ENCODE measurements at places on chromosomes 1 and 21.
A peak's percentile ranks its signal among the peaks of the same experiment; 100 is the strongest.

- DNase-seq = no peak
Observed at GRCh38 chr21:36430841-36431240, 45.6 kb downstream of the CHAF1B start.

DNA sequence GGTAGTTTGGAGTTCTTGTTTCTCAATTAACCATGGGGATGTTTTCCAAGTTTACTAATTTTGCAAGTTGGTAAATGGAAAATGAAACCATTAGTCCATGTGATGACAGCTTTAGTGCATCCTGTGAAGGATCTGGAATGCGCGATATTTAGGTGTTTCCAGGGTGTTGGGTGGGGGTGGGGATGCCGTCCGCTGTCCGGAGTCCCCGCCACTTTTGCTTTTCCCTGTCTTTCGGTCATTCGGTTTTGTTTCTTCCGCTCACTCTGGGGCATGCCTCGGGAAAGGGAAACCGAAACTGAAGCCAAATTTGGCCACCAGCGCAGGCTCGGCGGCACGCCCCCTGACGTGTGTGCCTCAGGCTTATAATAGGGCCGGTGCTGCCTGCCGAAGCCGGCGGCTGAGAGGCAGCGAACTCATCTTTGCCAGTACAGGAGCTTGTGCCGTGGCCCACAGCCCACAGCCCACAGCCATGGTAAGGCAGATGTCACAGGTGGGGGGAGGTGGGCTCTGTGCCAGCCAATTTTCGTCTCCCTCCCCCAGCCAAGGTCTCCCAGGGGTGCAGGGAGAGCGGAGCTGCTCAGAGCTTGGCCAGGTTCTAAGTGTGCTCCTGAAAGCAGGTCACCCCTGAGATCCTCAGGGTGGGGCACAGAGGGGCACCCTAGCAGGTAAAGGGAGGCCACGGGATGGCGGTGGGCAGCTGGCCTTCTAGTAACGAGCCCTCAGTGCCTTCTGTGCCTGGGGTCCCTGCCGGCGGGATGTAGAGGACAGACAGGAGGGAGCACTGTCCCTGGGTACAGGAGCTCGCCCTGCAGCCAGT is at the start of gene ISG15:
Gene ISG15 (plus strand): TSS at position 393 of the 817 bp plus-strand sequence. CDS start 77 bp downstream, at position 470.
- DNase-seq = peak; percentile 89

- DNase-seq = no peak
Observed at GRCh38 chr1:190957565-190957964, 479.9 kb upstream of the BRINP3 start.

DNA sequence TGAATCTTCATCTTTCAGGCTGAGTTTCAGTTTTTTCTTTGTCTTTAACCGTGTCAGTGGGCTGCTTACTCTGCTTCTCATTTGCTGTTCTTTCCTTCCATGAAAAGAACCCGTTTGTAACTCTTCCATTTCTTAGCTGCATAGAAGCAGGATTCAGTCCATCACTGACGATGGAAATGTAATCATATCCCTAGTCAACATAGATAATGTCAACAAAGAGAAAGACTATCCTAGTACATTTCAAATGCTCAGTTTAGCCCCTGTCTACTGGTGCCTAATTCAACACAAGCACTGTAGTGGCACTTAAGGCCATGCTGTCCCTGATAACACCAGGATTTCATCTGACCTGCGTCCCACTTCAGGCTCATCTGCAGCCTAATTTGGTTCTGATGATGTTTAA is 376 bp downstream of the GBP1 start:
- no peak for DNase-seq

GRCh38 chr1:229947968-229948367 is 119.1 kb upstream of the GALNT2 start:
- DNase-seq = no peak

DNA sequence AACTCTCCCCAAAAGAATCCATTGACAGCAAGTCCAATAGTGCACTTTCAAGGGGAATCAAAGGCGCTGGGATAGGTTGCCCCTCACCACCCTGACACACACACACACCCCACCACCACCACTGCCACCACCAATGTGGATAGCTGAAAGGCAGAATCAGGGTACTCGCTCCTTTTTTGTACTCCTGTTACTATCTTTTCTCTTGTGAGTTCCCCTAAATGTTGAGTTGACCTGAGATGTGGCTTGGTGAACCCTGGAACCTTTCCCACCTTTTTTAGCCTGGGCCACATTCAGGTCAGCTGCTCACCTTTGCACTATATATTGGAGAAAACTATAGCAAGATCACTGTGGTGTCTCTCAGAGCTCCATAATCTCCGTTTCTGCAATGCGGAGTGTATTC is 3.9 kb downstream of the S100A8 start:
- no peak for DNase-seq

- no peak for DNase-seq
Observed at GRCh38 chr1:199082778-199083389, 444.0 kb downstream of the PTPRC start.

DNA sequence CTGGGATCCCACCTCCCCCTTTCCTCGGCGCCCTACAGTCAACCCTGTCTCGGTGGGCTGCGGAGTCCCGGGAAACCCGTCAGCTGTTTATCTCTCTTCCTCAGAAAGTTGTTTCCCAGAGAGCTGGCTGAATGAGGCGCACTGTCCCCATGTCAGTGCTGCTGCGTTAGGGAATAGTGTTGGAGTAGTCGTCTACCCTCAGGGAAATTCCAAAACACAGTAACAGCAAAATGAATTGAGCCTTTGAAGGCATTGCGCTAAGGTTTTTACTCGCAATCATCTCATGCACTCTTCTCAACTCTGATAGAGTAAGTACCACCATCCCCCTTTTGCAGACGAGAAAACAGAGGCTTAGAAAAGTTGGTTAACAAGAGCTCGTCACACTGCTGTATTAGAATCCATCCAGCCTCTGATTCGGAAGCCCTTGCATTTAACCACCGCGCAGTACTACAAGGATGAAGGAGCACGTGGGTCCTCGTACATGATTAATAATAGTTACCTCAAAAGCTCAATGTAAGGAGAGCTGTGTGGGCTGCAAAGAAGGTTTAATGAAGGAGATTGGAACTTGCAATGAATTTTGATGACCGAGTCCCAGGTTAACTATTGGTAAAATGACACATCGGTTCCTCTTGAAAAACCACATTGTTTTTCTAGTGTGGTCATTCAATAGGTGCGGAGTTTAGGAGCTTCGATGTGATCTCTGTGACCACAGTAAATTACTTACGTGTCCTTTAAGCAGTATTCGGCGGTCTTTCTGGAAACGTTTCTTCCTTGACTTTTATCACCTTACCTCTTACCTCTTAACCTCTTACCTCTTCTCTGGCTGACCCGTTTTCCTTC is 788 bp upstream of the EDEM3 start:
- peak; percentile 71 for DNase-seq

- DNase-seq = no peak
Observed at GRCh38 chr1:145959333-145959732, 1.5 kb upstream of the LIX1L start.

GRCh38 chr21:19405326-19405725 is 1001.7 kb upstream of the TMPRSS15 start:
- no peak for DNase-seq

DNA sequence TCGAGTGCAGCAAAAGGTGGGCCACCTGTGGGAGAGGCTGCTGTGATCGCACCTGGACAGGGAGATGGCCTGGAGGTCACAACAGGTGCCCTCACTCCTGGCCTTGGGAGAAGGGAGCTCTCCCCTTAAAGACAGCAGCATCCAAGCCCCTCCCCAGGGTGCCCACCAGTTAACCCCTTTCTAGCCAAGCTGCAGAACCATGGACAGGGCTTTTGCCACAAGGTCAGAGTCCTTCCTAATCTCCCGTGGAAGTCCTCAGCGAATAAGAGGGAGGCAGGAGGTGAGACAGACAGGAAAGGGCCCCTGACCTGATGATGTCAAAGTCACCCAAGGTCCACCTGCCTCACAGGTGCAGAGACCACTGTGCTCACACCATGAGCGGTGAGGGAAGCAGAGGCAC is 1.7 kb downstream of the CNTN2 start:
- DNase-seq = no peak

GRCh38 chr1:41526956-41527561 is 42.6 kb upstream of the EDN2 start:
- no peak for DNase-seq

DNA sequence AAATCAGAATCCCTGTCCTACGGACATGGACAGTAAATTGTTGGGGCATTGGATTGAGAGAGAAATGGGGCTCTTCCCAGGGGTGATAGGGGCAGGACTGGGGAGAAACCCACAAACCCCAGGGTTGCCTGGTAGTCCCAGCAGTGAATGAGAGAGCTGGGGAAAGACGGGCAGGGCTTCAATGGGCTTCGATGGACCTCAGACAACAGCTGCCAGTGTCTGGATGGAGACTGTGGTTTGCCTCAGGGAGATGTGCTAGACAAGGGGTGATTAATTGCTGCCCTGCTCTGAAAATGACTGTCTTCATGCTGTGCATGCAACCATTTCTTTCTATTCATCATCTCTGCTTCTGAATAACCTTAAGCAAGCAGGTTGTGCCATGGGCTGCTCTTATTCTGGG is 7.4 kb downstream of the GPR25 start:
- peak; percentile 26 for DNase-seq

GRCh38 chr1:236833575-236833974 is 38.5 kb downstream of the MTR start:
- no peak for DNase-seq

- no peak for DNase-seq
Observed at GRCh38 chr1:209767096-209767495, 11.2 kb downstream of the TRAF3IP3 start.

GRCh38 chr1:236565530-236565929 is 38.8 kb downstream of the HEATR1 start:
- DNase-seq = no peak

DNA sequence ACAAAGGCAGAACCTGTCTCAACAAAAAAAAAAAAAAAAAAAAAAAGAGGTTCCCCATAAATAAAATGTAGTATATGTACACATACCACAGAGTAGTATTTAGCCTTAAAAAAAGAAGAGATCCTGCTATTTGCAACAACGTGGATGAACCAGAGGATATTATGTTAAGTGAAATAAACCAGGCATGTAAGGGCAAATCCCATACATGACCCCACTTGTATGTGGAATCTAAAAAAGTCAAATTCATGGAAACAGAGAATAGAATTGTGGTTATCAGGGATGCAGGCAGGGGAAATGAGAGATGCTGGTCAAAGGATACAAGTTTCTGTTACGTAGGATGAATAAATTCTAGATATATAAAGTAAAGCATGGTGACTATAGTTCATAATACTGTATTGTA is 16.7 kb downstream of the SLC44A3 start:
- no peak for DNase-seq

DNA sequence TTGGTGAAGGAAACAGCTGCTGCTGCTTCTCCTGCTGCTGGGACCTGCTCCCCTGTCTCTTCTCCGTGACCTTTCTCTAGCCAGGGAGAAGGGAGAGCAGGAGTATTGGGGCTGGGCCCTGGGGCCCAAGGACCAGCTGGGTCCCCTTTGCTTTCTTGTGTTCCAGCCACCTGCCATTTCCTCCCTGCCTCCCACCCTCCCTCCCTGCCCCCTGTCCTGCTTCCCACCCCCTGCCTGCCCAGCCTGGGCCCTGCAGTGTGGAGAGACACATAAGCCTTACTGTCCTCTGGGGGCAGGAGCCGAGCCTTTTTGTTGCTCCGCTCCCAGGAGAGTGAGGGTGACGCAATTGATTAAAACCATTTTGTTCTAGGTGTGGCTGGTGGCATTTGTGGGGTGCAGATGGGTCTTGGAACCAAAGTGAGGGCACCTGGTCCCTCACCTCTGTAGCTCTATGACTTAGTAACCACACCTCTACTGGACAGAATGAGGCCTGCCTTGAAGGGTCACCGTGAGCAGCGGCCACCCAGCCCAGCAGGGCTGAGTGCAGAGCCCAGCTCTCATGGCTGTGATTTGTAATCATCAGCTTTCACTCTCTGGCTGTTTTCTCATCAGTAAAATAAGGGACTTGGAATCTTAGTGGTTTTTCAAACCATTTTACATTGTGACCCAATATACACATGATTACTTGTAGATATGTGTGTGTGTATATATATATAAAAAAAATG is 13.9 kb upstream of the TMEM222 start:
- DNase-seq = no peak

GRCh38 chr1:8205771-8206170 is 112.1 kb upstream of the SLC45A1 start:
- DNase-seq = no peak

- no peak for DNase-seq
Observed at GRCh38 chr1:82154219-82154970, 353.7 kb downstream of the ADGRL2 start.

- peak; percentile 8 for DNase-seq
Observed at GRCh38 chr1:50724626-50725286, 235.3 kb downstream of the FAF1 start.

DNA sequence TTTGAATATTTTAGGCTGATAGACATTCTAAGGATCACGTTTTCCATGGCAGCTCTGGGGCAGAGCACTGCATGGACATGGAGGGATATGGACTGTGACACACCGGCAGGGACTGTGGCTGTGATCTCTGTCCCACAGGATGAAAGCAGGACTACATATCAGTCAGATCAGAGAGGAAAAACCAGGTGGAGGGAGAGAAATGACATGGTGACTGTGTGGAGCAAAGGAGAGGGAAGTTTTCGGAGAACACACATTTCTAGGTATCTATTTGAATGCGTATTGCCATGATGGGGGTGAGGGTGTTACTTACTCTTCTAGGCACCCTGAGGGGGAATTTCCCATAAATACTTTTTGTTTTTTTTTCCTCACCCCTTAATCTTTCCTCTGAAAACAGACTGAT is 3.2 kb upstream of the CD1C start:
- DNase-seq = no peak

GRCh38 chr1:22789356-22789994 is 78.8 kb downstream of the EPHB2 start:
- DNase-seq = no peak

- DNase-seq = no peak
Observed at GRCh38 chr1:113245252-113245651, 145.1 kb upstream of the MAGI3 start.

GRCh38 chr21:21018821-21019220 is 20.6 kb downstream of the NCAM2 start:
- no peak for DNase-seq

GRCh38 chr1:167706931-167707877 is 14.6 kb upstream of the MPZL1 start:
- DNase-seq = no peak

- DNase-seq = no peak
Observed at GRCh38 chr1:178609015-178609414, 96.1 kb downstream of the TEX35 start.

DNA sequence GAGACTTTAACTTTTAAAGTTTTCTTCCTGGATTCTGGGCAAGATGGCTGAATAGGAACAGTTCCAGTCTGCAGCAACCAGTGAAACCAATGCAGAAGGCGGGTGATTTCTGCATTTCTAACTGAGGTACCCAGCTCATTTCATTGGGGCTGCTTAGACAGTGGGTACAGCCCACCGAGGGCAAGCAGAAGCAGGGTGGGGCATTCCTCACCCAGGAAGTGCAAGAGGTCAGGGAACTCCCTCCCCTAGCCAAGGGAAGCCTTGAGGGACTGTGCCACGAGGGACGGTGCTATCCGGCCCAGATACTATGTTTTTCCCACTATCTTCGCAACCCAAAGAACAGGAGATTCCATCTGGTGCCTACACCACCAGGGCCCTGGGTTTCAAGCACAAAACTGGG is 121.0 kb downstream of the VAV3 start:
- no peak for DNase-seq

- DNase-seq = no peak
Observed at GRCh38 chr1:219712506-219712905, 99.6 kb upstream of the ZC3H11B start.

Data from CD4-positive, alpha-beta T cell treated with Interleukin-2 at 100 ng/mL for 4 hours (primary cell).